Activated CD4-positive, CD25-positive, alpha-beta regulatory T cell treated with anti-CD3 and anti-CD28 coated beads, Interleukin-2, amount 50 U/mL, for 24 hours (primary cell): ENCODE measurements at places on chromosomes 12 and 14.
A peak's percentile ranks its signal among the peaks of the same experiment; 100 is the strongest.

GRCh38 chr14:76109087-76109880 is 42.4 kb upstream of the GPATCH2L start:
- no peak for ATAC-seq

GRCh38 chr14:24971255-24971654 is 78.7 kb downstream of the STXBP6 start:
- ATAC-seq = no peak

DNA sequence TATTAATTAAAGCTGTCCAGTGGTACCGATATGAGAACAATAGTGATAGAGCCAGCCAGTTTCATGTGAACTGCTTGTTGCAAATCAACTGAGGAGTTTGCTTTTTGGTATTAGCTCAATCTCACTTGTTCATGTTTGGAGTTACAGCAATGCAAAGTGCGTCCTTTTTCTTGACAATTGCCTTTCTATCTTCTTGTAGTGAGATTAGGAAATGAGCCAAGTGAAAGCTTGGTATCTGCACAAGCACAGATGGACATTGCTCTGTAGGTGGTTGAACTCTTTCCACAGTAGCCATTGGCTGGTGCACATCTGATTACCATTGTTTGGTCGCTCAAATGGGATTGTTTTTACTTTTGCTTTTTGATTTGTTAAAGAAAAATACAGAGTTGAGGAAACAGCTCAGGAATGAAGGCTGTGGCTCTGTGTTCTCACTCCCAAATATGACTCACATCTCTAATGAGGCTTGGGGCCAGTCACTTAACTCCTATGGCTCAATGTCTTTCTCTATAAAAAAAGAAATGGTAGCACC is 241.4 kb downstream of the BMP4 start:
- ATAC-seq = no peak

GRCh38 chr12:4496145-4496838 is 42.4 kb upstream of the RAD51AP1 start:
- peak; percentile 83 for ATAC-seq

DNA sequence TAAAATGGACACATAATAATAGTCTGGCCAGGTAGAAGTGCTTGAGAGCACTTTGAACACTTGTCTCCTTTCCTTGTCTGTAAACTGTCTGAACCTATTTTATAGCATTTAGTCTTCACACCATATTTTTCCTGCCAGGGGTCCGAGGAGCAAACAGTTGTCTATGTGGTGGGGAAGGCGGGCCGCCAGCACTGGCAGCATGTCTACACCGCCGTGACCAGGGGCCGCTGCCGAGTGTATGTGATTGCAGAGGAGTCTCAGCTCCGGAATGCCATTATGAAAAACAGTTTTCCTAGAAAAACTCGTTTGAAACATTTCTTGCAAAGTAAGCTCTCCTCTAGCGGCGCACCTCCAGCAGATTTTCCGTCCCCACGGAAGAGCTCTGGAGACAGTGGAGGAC is 28.7 kb downstream of the HELB start:
- no peak for ATAC-seq

- no peak for ATAC-seq
These were observed 209.5 kb downstream of the ANO6 start for GRCh38 chr12:45425426-45425825.

DNA sequence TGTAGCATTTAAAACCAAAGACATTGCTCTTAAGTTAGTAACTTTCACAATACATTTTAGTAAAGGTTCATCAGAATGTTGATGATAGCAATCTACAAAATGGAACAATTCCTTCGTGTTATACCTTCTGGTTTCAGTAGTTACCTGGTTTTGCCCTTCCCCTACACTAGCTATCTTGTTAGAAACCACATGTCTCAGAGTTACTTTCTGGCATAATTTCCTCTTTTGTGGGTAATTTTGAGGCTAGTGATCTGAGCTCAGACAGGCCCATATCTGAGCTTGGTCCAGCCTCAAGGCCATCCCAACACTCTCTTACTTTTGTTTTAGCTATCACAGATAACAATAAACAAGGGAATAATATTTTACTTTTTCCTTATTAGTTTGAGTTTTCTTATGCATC is 196.9 kb downstream of the KITLG start:
- no peak for ATAC-seq

- no peak for ATAC-seq
These were observed 17.9 kb upstream of the BBS10 start for GRCh38 chr12:76366163-76366562.

GRCh38 chr14:22544881-22545420 is 44.1 kb downstream of the DAD1 start:
- no peak for ATAC-seq

DNA sequence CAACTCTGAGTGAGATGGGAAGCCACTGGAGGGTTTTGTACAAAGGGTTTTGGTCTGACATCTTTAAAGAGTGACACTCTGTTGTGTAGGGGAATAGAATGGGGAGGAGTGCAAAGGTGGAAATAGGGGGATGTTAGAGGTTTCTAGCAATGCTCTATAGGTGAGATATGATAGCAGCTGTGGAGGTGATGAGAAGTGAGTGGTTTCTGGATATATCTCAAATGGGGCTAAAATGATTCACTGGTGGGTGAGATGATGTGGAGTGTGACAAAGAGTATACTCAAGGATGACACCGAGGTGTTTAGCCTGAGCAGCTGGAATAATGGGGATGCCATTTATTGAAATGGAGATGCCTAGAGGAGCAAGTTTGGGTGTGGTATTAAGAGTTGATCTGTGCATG is 426.4 kb downstream of the PCNX1 start:
- peak; percentile 91 for ATAC-seq

- ATAC-seq = no peak
These were observed 275.7 kb upstream of the PRICKLE1 start for GRCh38 chr12:42865282-42865681.

DNA sequence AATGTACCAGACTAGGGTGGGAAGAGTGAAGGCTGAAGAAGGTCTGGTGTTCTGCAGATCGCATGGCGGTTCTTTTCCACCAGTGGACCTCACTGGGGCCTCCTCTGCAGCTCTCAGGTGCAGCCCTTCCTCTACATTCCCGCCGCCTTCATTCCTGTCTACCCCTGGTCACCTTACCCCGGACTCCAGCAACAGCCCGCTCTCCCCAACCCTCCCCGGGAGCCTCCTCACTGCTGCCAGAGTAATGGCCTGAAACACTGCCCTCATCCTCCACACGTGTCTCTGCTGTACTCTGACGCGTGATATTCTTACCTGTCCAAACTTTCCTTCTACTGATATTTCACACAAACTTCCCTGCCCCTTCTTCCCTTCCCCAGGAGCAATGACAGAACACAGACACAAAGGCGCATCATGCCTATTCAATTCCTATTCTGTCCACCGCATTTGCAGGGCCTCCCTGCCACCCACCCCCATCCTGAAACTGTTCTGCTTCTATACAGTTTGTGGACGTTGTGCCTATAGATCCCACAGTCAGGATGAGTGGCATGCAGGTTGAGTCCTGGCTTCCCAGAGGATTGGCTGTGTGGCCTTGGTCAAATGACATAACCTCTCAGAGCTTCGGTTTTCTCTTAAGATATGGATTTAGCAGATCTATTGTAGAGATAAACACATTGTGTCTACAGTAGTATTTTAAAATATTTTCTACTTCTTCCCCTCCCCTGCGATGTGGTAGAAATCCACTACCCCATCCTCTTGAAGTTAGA is 1.7 kb upstream of the NUAK1 start:
- ATAC-seq = no peak

GRCh38 chr12:27330846-27331245 is 1.8 kb upstream of the BMAL2 start:
- ATAC-seq = no peak
